AG09309 (cell line): ENCODE measurements at places on chromosomes 6 and 20.

GRCh38 chr6:42402184-42402583 is 49.5 kb downstream of the TRERF1 start:
- DNase-seq = no peak

DNA sequence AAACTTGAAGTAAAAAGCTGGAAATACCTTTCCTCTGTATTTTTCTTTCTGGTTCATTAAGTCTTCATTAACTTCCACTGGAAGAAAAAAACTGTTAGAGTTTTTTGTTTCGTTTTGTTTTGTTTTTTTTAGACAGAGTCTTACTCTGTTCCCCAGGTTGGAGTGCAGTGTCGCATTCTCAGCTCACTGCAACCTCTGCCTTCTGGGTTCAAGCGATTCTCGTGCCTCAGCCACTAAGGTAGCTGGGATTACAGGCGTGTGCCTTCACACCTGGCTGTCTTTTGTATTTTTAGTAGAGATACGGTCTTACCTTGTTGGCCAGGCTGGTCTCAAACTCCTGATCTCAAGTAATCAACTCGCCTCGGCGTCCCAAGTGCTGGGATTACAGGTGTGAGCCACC is 14.9 kb downstream of the RPF2 start:
- DNase-seq = no peak

DNA sequence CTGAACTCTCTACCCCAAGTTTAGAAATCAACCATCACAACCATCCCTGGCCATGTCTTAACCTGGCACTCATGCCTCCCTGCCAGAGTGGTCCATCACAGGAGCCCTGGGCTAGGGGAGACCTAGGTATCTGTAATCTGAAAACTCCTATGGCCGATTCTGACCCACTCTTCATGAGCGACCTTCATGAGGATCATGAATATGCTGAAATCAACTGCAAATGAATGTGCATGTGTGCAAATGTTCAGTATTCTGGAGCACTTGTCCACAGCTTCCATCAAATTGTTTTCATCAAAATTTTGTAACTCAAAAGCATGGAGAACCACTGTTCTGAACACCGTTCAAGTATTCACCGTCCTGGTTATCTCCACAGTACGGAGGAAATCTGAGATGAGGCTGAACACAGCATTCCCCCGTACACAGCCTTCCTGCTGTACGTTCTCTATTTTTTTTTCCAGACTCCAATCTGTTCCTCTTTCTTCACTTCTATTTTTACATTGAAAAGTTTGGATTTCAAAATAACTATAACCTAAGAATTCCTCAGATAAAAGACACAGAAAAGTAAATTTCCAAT is 17.7 kb downstream of the METTL24 start:
- DNase-seq = no peak

DNA sequence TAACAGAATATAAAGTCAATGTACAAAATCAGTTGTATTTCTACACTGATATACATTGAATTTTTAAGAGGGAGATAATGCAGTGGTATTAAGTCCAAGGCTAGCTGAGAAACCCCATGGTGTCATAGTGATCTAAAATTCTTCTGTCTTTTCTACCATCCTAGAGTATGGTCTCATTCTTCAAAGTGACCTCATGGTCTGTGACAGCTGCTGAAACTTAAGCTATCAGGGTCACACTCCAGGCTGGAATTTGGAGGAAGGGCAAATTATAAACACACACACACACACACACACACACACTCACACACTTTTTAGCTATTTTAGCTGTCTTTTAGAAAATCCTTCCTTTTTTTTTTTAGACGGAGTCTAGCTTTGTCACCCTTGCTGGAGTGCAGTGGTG is 47.3 kb upstream of the DYNLRB1 start:
- no peak for DNase-seq

- no peak for DNase-seq
Measured at GRCh38 chr6:125750692-125751333, 1.4 kb downstream of the HEY2 start.

DNA sequence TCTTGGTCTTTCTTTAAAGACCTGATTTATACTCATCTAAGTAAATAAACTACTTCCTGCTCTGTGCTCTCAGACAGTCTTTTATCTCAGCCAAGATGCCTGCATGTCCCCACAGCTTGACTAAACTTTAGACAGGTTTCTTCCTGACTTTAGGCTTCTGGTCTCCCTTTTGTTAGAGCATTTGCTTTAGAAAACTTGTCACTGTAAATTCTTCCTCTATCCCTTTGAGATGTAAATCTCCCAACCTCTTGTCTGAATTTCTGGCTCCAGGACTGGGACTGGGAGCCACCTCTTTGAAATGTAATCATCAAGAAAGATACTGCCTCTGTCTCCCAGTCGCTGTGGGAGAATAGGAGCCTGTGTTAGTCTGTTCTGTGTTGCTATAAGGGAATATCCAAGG is 739.9 kb downstream of the C6orf118 start:
- no peak for DNase-seq

DNA sequence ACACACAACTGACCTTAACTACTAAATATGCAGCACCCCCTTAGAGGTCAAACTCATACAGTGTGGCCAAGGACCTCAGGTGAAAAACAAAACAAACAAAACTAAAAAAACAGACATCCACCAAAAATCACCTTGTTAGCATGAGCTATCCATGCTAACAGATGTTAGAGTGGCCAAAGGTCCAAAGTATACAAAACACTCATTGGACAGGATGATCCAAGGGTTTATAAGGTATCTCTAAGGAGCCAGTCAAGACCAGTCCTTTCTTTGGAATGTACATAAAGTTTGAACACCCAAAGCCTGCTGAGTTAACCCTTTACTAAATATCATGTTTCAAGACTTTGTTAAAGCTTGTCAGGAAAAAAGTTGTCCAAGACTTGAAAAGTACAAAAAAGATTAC is 35.8 kb downstream of the THEMIS start:
- no peak for DNase-seq
